ENCODE measurements at places on chromosomes 3 and 15.

DNA sequence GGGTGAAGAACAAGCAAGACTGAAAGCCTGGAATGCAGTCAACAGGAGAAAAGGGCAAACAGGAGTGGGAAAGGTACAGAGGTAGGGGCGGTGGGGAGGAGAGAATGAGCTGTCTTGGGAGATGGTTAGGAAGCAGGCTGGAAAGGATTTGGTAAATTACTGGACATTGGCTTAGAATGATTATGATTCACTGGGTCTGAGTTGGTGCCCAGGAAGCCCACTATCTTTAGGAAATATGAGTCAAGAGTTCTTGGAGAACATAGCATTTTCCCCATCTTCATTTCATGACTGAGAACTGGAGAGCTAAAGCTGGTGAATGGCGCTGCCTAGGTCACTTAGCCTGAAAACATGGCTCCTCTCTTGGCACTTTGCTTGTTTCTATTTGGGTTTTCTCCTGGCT is 74.7 kb upstream of the C3orf80 start:
- DNase-seq = no peak

DNA sequence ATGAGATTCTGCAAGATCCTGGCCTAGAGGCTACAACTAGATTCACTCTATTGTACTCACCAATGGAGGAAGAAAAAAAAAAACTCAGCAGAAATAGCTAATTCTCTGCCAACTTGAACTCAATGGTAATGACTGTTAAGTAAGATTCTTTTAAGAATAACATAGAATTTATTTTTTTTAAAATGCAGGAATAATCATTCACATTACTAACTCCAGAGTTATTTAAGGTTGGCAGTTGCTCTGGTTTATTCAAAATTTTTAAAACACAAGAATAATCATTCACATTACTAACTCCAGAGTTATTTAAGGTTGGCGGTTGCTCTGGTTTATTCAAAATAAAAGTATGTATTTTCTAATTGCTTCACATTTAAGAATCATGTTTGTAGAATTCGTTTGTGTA is 1071.9 kb downstream of the IGSF11 start:
- no peak for DNase-seq

DNA sequence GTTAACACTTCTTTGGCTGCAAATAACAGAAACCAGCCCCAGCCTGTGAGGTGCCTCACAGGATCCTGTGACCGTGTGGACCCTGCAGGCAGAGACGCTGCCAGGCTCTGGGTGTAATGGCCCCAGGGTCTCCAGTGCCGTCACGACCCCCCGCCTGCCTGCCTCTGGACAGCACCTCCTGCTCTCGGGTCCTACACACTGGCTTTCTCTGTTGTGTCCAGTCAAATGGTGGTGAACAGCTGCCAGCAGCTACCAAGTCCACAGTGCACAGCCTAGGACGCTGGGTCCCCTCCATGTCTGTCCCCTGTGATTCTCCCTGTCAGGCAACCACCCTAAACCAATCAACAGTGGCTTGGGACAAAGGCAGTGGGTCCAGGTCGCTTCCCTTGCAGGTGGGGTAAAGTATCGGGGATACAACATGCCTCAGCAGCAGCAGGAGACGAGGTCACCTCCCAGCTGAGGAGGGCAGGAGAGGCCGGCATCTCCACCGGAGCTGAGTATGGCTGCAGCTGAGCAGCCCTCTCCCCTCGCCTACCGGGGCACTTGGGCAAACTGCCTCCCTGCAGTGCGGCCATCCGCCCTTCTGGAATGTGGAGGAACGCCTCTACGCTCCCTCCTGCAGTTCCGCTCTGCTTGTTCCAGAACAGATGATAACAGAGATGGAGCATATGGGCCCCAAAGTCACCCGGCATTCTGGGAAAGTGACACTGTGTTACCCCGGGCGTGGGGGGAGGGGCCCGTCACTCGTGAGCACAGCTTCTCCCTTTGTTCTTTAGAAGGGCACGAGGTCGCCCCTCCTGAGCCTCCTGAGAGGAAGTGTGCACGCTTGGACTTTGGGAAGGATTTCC is 21.1 kb upstream of the SKOR1 start:
- no peak for DNase-seq

GRCh38 chr15:57867970-57868798 is 161.7 kb downstream of the POLR2M start:
- no peak for DNase-seq

DNA sequence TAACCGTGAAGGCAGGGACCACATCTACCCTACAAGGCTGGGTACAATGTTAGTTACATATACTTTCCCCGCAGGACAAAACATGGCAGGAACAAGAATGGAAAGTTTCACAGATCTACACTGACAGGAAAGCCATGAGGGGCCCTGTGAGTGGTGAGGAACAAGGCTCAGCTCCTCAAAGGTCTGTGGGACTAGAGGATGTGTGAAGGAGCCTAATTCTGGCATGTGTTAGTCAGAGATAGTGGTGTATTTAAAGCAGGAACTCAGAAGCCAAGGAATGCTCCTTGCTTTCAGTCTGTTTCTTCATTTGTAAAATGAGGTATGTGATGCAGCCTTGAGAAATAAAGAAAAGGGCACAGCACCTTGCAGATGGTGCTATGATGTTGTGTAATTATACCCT is 25.1 kb downstream of the ETV5 start:
- no peak for DNase-seq
